Progenitor cell of endocrine pancreas (in vitro differentiated cells): ENCODE measurements at places on chromosomes 16 and 17. TPM values are rescaled to one million over a fixed set of nuclear protein-coding genes. Genes with fewer than 3 reads are reported as not detected.

DNA sequence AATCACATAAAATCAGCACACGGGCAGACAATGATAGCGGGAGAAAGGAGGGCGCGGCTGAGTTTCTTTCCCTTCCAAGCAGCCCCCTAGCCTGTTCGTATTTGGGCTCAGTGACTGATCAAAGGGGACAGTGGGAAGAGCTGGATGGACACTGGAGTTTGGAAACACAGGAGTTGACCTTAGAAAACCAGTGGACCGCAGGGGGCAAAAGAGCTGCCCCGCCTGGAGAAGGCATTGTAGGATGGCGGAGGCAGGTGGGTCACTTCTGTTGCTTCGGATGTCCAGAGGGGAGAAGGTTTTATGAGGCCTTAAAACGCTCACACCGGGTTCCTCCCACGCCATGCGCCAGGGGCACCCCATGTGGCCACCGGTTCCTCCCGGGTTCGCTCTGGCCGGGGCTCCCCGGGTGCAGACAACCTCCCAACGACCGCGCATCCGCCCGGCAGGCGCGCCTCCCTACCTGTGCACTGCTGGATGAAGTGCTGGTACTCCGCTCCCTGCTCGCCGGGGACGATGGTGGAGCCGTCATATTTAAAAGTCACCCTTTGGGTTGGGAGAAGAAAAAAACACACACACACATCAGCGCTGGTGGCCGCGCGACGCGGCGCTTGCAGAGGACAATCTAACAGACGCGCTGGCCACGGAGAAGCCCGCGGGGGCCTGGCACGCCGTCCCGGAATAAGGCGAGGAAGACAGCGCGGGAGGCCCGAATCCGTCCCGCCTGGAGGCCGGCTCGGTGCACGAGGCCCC lies 662 bp downstream of the COTL1 start:
- DNase-seq: no peak
- H3K4me3 ChIP-seq: peak overlapping the region; percentile 91
- H3K27me3 ChIP-seq: peaks cover 12% of the 10 kb centered on the region

The TBC1D3H gene
- not detected in 2 replicates for total RNA-seq

The ASPHD1 gene
- 3.1 and 3.8 TPM in 2 replicates for total RNA-seq

- no peak overlapping the region for H3K4me3 ChIP-seq
- peaks cover 12% of the 10 kb centered on the region for H3K36me3 ChIP-seq
- no peak for DNase-seq
- no peaks in the 10 kb centered on the region for H3K4me1 ChIP-seq
- peak overlapping the region; percentile 37 for H3K27ac ChIP-seq
Measured at GRCh38 chr17:81843713-81844326, 9.0 kb upstream of the PPP1R27 start.

DNA sequence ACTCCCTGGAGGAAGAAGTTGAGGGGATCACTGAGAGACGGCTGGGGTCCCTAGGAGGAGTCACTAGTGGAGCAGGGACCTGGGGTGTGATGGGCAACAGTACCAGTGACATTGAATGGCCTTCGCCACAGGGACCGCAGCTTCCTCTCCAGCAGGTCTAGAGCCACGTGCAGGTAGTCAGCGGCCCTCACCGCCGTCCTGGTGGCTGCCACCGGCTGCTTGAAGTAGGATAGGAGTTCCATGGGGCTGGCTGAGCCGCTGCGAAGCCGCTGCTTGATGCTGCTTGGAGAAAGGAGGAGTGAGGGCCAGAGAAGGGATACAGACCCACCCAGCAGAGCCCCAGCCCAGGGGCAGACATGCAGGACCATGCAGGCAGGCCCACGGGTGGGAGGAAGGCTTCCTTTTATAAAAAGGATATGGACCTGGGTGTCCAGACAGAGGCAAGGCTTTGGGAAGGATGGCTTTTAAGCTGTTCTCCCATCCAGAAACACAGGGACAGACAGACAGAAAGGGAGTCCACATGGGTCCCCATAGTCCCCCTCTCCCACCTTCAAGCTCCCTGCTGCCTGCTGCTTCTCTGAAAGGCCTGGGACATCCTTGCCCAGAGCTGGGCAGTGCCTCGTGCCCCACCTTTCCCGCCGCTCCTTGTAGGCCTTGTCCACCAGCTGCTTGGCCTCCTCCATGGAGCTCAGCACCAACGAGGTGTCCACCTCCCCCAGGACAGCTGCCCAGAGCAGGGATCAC lies 827 bp downstream of the MPO start:
- no peaks in the 10 kb centered on the region for H3K36me3 ChIP-seq
- peaks cover 39% of the 10 kb centered on the region for H3K27me3 ChIP-seq
- H3K4me1 ChIP-seq: no peaks in the 10 kb centered on the region
- H3K4me3 ChIP-seq: no peak overlapping the region
- DNase-seq: no peak

The RAB34 gene
- total RNA-seq: 147 and 150 TPM in 2 replicates

GRCh38 chr16:50155925-50156324 lies 2.8 kb downstream of the TENT4B start:
- H3K4me1 ChIP-seq: peaks cover 20% of the 10 kb centered on the region
- no peaks in the 10 kb centered on the region for H3K27me3 ChIP-seq
- peaks cover 4% of the 10 kb centered on the region for H3K36me3 ChIP-seq
- peak overlapping the region; percentile 76 for H3K4me3 ChIP-seq
- DNase-seq: no peak

GRCh38 chr17:17141860-17142552 lies 64.1 kb downstream of the PLD6 start:
- peak overlapping the region; percentile 37 for H3K27ac ChIP-seq
- H3K4me3 ChIP-seq: no peak overlapping the region
- no peaks in the 10 kb centered on the region for H3K27me3 ChIP-seq
- peaks cover 15% of the 10 kb centered on the region for H3K36me3 ChIP-seq
- no peak for DNase-seq

DNA sequence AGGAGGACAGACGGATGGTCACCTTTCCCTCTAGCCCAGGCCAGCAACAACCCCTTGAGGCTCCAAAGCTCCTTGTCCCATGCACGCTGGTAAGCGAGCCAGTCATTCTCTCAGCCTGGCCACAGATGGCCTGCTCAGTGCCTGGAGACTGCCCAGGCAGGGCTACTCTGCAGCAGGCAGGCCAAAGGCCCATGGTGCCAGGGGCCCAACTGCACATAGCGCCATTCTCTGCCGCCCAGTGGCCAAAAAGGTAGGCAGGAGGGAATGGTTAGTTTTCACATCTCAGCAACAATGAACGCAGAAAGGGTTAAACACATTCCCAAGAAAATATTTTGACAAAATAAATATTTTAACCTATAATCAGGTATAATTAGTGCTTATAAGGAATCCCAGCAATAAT lies 7.7 kb upstream of the SREBF1 start:
- H3K27me3 ChIP-seq: no peaks in the 10 kb centered on the region
- no peaks in the 10 kb centered on the region for H3K36me3 ChIP-seq
- no peak for DNase-seq
- no peak overlapping the region for H3K4me3 ChIP-seq
- H3K4me1 ChIP-seq: peaks cover 10% of the 10 kb centered on the region
- H3K27ac ChIP-seq: no peak overlapping the region

GRCh38 chr17:39462631-39463375 lies 1.5 kb downstream of the CDK12 start:
- H3K27me3 ChIP-seq: no peaks in the 10 kb centered on the region
- peak overlapping the region; percentile 100 for H3K4me3 ChIP-seq
- peak overlapping the region; percentile 100 for H3K27ac ChIP-seq
- H3K36me3 ChIP-seq: peaks cover 10% of the 10 kb centered on the region
- peaks cover 31% of the 10 kb centered on the region for H3K4me1 ChIP-seq

The KCNJ2 gene
- total RNA-seq: 2.6 and 3.1 TPM in 2 replicates

The ARL5C gene
- not detected in 2 replicates for total RNA-seq

The AANAT gene
- total RNA-seq: 0.40 TPM in 1 of 2 replicates, not detected in the other

The KRTAP9-2 gene
- total RNA-seq: not detected in 2 replicates

The ACSM2A gene
- total RNA-seq: not detected in 2 replicates

The KIF2B gene
- not detected in 2 replicates for total RNA-seq
